ENCODE measurements at places on chromosomes 5 and 9.

- no peak for DNase-seq
These were observed 520.1 kb upstream of the SMC2 start for GRCh38 chr9:103574056-103574455.

DNA sequence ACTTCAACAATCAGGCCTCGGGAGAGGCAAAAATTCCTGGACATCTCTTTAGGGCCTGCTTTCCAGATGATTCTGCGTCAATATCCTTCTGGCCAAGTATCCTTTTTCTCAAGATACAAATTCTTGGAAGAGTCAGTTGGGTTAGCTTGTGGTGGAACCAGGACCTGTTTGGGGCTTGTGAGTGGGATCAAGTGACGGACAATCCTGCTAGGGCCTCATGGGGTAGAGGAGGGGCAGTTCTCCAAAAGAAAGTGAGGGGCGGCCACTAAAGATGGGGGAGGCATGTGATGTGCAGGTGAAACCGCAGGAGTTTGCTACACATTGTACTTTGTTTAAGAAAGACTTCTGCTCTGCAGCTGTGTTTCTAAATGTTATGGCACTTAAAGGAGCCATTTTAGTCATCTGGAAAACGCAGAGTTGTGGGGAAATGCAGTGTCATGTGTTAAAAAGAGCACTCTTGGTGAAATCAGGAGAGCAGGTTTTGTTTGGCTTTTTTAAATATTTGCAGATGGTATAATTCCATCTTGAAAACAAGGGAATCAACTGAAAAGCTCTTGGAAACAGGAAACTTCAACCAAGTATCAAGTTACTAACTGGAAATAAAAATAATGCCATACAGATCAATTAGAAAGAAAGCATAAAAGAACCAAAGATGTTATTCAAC is 27.4 kb upstream of the GSN start:
- no peak for DNase-seq

DNA sequence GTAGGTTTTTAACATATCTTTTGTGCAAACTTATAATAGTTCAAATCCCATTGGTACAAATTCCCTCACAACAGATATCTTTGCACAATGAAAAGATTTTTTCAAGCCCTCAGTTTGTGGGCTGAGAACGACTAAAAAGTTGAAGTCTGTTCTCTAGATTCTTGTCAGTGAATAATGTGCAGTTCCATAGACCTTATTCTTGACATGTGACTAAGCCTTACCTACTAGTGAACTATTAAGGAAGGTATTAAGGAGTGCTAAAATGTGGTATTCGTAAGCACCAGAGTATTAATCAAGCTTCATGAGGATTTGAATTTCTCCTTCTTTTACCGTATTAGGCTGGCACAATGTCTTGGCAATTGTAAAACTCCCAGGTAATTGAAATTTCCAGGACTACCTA is 205.6 kb upstream of the DMRTA1 start:
- no peak for DNase-seq

- no peak for DNase-seq
These were observed 10.5 kb downstream of the PROP1 start for GRCh38 chr5:177985430-177986040.

GRCh38 chr9:136011703-136012496 is 50.7 kb upstream of the UBAC1 start:
- DNase-seq: no peak

DNA sequence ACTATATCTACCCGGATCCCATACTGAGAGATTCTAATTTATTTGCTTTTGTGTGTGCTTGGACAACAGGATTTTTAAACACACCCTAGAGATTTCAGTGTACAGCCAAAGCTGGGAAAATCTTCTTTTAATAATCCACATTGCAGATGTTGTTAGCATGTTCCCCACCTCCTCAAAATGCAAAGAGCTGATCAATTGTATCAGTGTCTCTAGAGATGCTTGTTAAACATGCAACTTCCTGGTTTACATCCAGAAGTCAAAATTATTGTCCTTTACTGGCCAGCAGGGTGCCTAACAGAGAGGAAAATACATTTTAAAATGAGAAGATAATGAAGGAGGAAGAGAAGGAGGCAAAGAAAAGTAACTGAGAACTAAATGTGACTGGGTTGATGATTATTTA is 793.3 kb downstream of the SEMA5A start:
- DNase-seq: no peak

- no peak for DNase-seq
These were observed 220.8 kb downstream of the SNX18 start for GRCh38 chr5:54738118-54738972.

DNA sequence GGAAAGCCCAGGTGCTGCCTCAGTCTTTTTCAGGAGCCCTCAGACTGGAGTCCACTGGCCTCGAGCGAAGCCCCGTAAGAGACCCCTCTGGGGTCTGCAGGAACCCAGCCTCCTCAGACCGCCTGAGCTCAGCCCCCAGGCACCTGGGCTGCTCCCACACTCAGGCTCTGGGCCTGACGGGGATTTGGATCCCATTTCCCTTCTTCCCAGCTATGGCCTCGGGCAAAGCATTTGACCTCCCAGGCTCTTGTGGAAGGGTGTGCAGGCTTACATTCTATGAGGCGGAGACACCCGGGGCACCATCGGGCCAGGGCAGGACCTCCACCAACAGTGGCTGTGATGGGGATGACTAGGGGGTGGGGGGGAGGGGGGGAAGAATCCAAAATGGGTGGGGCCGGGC is 4.5 kb downstream of the AGPAT2 start:
- no peak for DNase-seq

DNA sequence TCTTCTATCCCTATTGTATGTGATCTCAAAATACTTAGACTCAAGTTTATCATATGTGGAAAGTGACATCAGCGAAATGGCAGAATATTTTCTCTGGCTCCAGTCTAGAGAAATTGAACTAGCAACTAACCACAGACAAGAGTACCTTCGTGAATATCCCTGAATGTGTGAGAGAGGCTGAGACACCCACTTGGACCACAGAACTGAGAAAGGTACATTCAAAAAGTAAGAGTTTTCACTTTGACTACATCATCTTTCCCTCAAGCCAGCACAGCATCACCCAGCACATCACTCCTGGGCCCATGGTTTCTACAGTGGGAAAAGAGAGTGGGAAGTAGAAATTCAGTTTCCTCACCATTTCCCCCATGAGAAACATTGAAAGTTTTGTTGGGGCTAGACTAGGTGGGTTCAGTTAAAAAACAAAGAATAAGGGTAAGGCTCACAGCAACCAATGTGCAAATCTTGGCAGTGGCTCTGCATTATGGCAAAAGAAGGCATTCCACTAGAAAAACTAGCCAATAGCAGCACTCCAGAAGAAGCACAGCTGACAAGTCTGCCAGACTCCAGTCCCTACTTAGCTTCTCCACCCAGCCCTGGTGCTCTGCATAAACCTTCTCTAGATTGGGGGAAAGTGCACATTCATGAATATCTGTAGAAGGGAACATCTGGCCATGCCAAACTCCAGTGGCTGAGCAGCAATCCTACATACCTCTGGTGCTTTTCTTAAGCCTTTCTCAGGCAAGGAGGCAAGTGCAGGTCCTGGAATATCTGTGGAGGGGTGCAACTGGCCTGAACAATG is 225.6 kb upstream of the VLDLR start:
- no peak for DNase-seq

DNA sequence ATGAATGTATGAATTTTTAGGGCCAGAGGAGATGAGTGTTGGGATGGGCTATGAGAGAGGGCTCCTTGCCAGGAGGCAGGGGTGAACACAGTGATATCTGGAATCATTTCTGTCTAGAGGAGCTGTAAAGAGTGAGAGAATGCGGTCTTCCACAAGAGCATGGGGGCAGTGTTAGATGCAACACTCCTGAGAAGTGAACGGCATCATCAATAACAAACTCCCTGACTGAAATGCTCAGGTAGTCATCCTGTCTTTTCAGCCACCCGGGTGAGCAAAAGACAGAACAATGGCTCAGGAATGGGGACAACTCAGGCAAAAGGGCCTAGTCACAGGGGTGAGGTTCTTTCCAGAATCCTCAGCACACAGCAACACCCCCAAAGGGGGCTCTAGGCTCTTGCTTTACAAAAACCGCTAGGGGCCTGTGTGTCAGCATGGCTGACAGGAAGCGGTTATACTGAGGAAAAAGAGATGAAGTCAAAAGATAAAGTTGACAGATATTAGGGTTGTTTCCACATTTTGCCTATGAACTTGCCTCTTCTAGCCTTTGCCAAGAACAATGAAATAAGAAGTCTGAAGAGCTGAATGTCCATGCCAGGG is 104.6 kb upstream of the LRRTM2 start:
- DNase-seq: no peak

DNA sequence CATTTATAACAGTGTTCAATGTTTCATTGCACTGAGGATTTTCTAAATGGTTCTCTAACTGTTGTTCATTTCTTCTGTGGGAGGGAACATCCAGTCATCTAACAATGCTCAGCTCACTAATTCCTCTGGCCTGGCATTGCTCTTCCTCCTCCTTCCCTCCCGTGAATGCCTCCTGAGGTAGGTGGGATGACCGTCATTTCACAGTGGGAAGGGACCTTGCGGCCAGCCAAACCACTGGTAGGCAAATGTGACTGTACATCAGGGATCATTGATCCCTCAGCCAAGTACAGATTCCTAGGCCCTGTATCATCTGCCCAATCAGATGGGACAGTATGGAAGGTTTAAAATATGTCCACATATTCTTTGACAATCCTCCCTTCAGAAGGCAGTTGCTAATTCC is 23.7 kb upstream of the VDAC1 start:
- DNase-seq: no peak
